ENCODE measurements at places on chromosomes 3 and 15.

- no peak for DNase-seq
Observed at GRCh38 chr3:178350763-178351162, 185.5 kb upstream of the KCNMB2 start.

- no peak for DNase-seq
Observed at GRCh38 chr15:76098685-76099084, 38.9 kb downstream of the TMEM266 start.

- peak; percentile 68 for DNase-seq
Observed at GRCh38 chr15:74782259-74783071, 585 bp downstream of the CSK start.

DNA sequence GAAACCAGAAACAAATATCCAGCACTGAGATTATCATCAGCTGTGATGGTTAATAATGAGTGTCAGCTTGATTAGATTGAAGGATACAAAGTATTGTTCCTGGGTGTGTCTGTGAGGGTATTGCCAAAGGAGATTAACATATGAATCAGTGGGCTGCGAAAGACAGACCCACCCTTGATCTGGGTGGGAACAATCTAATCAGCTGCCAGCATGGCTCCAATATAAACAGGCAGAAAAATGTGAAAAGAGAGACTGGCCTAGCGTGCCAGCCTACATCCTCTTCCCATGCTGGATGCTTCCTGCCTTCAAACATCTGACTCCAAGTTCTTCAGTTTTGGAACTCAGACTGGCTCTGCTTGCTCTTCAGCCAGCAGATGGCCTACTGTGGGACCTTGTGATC, 869.5 kb downstream of the SI start:
- DNase-seq = no peak

DNA sequence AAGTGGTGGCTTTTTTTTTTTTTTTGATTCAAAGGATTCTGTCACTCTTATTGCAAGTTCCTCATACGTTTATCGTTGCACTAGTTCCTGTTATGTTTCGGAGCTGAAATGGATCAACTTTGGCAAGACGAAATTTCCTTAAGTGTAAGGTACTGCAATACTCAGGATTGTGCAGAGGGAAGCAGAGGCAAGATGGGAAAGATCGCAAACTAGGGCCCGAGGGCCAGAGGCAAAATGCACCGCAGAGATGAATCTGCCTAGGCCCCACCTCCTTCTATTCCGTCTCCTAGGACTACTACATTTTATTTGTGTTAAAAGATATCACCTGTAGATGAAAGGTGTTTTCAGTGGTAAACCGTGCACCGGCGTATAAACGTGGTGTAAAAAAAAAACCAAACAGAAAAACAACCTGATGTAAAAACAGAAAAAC, 331 bp downstream of the RNU6-1 start:
- DNase-seq = no peak

GRCh38 chr15:58138106-58138505, at the start of gene AQP9:
AQP9 (plus strand) TSS chr15:58138381; CDS start chr15:58138566, 185 bp downstream.
- no peak for DNase-seq

All from CD8-positive, alpha-beta memory T cell (primary cell).